D341Med (cell line): ENCODE measurements at places on chromosomes 3 and 15.

DNA sequence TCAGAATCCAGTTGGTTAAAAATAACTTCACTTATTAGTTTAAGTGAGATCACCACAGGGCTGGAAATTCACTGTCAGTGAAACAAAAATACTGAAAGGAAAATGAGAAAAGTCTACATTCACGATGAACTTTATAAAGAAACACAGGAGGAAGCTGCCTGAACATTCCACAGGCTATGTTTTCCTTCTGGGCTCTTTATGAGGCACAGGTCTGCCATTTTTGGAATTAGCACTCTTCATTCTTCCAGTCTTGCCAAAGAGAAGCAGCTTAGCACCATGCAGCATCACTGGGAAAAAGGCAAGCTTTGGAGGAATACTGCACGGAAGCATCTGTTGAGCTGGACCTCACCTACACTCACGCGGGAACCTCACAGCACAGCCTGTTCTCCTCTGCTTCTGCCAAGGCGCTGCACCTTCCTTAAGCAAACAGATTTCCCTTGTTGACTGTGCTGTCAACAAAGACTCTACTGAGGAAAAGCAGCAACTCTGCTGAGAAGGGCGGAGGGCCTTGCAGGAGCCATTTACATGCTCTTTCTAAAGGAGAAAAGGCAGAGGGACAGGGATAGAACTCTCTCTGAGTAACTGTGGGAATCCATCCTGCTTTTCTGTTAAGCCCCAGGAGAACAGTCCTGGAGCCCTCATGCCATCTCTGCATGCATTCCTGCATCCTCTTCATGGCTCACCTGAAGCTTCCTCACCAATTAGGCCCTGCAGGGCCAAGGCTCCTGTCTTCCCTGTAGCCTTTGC, 15.7 kb downstream of the SUSD5 start:
- no peak for DNase-seq

DNA sequence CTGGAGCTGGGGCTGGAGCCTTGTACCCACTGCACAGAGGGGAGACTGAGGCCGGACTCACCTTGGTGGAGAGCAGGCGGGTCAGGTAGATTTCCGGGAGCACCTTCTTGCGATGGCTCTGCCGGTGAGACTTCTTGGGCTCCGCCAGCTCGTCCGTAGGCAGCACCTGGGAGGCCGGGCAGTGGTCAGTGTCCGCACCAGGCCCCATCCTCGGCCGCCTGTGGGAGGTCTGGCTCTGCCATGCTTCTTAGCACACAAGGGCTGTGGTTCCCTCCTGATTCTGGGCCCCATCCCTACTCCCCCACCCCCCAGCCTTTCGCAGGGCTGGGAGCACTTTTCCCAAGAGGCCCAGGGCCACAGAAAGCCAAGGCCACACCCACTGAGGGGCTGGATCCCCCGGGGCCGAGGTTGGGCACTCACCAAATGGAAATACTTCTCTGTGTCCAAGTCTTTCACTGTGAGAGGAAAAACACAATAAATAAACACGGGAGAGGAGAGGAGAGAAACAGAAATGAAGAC, 17.4 kb downstream of the H1-8 start:
- DNase-seq = no peak

DNA sequence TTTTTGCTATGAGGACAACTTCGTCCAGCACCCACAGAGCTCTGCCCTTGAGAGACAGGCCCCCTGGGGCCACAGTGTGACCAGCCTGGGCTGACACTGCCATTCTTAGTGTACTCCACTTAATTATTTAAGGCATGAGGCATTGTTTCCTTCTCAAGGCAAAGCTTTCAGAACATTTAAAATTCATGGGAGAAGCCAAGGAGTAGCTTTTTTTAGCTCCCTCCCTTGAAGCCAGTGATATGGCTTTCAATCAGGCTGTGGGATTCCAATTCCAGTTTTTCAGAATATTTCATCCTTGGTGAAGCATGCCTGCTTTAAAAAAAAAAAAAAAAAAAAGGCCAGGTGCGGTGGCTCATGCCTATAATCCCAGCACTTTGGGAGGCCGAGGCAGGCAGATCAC, 21.3 kb downstream of the HOMER2 start:
- no peak for DNase-seq

GRCh38 chr3:197297002-197297401, 1.4 kb downstream of the DLG1 start:
- DNase-seq = no peak

DNA sequence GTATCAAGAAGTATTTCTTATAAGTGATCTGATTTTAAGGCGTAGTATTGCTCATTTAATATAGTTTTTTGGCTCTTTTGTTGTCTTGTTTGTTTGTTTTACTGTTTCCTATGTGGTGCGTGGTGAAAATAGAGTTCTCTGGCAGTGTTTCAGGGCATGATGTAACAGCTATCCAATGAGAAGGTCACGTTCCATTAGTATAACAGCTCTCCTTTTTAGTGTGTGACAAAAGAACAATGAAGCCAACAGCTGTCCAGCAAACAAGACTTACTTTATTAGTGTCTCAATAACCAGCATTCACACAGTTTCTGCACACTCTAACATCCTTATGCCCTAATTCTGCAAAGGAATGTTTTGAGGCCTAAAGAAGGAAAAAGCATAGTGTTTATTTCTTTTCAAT, 127.9 kb downstream of the SLC25A26 start:
- DNase-seq = no peak

- DNase-seq = no peak
Measured at GRCh38 chr3:82093641-82094040, 332.2 kb upstream of the GBE1 start.

DNA sequence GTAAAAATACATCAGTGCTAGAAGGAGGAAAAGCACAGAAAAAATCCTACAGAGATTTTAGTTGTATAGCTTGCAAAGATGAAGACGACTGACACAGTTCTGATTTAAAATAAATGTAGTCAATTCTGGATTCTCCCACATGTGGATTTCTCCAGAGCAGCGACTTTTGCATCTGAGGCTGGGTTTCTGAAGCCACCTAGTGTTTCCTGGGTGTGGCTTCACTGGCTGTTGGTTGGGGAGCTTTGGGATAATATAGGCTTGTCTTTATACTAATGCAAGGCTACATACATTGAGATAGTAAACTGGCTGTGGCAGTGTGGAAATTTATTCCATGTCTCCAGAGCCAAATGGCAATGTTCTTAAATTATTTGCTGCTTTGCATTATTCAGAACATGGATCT, 158.1 kb upstream of the FEZF2 start:
- no peak for DNase-seq

DNA sequence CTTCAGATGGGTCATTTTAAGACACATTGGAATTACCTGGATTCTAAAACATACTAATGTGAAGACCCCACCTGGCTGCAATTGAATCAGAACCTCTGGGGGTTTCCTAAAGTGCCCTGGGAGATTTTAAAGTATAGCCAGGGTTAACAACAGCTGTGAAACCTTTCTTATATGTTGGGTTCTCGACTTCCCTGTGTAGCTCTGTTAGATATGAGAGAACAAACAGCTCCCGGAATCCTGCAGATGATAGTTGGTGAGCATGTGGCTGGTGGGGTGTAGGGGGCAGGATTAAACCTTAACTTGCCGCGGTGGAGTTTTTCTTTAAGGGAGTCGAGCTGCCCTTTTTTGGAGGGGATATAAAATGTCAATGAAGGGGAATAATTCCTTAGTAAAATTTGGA, 12.1 kb downstream of the PLCL2 start:
- no peak for DNase-seq

DNA sequence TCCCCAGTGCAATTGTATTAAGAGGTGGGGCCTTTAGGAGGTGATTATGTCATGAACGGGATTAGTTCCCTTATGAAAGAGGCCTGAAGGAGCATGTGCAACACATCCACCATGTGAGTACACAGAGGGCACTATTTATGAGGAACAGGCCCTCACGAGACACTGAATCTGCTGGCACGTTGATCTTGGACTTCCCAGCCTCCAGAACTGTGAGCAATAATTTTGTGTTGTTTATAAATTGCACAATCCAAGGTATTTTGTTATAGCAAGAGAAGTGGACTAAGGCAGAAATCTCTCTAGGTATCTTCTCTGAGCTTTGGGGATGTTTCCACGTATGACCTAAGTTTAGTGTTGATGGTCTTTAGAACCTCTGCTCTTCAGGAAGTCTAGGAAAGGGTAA, 149.3 kb upstream of the CBLB start:
- no peak for DNase-seq

- no peak for DNase-seq
Measured at GRCh38 chr15:84996055-84996454, 14.4 kb downstream of the PDE8A start.

DNA sequence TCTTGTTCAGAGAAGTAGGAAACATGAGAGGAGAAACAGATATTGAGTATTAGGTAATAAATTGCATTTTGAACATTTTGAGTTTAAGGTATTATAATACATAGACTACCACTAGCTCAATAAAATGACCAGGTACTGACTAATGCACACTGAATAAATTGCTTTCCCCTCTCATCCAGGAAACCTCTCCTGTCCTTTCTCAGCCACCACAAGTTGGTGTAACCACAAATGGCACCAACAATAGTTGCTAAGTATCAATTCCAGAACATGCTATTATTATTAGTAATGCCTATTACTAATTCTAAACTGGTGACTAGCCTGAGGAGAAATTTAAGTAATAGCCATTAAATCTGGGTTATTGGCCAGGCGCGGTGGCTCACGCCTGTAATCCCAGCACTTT, 47.3 kb upstream of the XRN1 start:
- no peak for DNase-seq

- no peak for DNase-seq
Measured at GRCh38 chr3:111677007-111677392, 81.9 kb upstream of the ZBED2 start.

GRCh38 chr3:149468504-149469212, 5.8 kb upstream of the TM4SF4 start:
- DNase-seq = no peak

DNA sequence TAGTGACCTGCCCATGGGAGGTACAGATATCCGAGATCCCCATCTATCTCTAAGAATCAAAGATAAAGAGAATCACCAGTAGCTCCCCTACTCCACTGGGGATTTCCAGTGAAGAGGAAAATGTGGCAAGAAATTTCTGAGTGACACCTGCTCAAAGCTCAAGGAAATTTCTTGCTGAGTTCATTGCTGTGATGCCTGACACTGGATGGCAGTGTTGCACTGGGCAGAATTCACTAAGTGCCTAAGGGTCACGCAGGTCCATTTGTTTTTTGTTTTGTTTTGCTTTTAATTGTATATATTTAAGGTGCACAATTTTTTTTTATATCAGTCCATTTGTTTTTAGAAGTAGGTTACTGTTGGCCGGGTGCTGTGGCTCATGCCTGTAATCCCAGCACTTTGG, 109.5 kb upstream of the KCNAB1 start:
- peak; percentile 46 for DNase-seq

- DNase-seq = no peak
Measured at GRCh38 chr3:138434875-138435772, 708 bp downstream of the ESYT3 start.
